KBM-7 (cell line): ENCODE measurements at places on chromosomes 2 and 18.
A peak's percentile ranks its signal among the peaks of the same experiment; 100 is the strongest.

DNA sequence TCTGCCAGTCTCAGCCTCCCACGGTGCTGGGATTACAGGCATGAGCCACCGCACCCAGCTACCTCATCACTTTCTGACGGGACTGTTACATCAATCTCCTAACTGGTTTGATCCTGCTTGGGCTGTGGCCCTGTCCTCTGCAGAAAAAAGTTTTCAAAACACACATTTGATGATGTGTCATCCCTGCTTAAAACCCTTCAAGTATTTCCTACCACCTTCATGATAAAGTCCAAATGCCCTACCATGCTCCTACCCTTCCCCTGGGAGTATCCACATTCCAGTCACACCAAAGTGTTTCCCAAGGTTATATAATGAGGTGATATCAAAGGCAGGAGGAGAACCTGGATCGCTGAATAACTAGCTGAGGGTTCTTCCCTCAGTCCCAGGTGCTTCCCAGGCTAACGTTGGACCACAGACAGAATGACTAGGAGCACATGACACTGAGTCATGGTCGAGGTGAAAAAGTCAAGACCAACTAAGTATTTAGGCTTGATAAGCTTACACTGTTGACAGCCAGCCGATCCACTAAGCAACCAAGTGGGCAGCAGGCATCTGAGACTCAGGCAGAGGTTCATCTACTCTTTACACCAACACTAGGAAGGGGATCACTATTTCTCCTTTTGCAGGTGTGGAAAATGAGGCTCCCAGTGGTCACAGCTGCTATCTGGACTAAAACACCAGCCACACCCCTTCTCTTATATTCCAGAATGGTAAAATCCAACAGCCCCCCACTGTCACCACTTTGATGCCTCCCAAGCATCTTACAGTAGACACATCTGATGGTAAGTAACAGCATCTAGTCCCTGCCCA, 31.8 kb downstream of the CYRIA start:
- DNase-seq = no peak

GRCh38 chr2:68385220-68385906, 20.3 kb downstream of the PLEK start:
- peak; percentile 73 for DNase-seq

- no peak for DNase-seq
Measured at GRCh38 chr2:88170472-88170892, 336 bp downstream of the THNSL2 start.

DNA sequence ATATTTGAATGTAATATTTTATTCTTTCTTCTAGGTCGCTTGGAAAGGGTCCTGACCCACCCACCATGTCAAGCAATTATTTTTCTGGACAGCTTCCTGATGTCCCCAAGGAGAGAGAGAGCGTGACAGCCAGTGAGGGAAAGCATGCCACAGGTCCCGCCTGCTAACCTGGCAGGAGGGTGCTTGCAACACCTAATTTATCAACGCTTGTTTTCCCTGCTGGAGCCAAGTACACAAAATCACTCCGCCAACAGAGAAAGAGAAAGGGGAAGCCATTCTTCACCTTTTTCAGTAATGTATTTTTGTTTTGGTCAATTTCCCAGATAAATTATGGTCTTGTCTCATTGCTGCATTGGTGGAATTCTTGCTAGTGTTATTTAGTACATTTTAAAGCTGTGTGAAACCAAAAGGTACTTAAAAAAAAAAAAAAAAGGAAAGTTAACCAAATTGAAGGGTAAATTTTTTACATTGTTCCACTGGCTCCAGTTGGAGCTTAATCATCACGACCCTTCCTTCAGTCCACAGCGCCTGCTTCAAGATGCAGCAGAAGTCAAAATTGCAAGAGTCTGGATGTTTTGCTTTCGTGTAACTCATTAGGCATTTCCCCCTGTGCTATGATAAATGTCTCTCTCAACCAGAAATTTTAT, 88.5 kb upstream of the COPS8 start:
- no peak for DNase-seq

- no peak for DNase-seq
Measured at GRCh38 chr2:191927991-191928390, 81.1 kb upstream of the CAVIN2 start.
